ENCODE measurements at places on chromosomes 1 and 21. TPM values are rescaled to one million over a fixed set of nuclear protein-coding genes. Genes with fewer than 3 reads are reported as not detected.

DNA sequence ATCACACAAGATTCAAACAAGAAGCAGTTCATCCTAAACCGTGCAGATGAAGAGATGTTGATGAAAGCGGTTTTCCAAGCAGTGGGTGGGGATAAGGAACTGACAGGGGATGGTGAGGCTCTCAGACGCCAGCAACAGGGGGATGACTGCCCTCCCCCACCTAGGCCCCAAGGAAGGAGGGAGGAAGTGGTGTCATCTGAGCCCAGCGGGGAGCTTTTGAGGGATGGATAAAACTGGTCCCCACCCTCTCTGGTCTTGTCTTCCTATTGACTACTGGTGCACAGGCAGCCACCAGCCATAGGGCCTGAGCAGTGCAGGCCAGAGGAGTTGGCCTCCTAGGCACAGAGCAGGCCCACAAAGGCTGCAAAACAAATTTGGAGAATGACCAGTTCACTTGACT, 175.5 kb downstream of the HUNK start:
- DNase-seq: no peak

Gene GUCA2A
- not detected for total RNA-seq

- peak; percentile 47 for DNase-seq
Observed at GRCh38 chr1:108560189-108560873, 431 bp downstream of the EEIG2 start.

Gene TRIM58
- total RNA-seq: 0.09 TPM

- DNase-seq: no peak
Observed at GRCh38 chr1:38014724-38015424, 2.3 kb downstream of the UTP11 start.

DNA sequence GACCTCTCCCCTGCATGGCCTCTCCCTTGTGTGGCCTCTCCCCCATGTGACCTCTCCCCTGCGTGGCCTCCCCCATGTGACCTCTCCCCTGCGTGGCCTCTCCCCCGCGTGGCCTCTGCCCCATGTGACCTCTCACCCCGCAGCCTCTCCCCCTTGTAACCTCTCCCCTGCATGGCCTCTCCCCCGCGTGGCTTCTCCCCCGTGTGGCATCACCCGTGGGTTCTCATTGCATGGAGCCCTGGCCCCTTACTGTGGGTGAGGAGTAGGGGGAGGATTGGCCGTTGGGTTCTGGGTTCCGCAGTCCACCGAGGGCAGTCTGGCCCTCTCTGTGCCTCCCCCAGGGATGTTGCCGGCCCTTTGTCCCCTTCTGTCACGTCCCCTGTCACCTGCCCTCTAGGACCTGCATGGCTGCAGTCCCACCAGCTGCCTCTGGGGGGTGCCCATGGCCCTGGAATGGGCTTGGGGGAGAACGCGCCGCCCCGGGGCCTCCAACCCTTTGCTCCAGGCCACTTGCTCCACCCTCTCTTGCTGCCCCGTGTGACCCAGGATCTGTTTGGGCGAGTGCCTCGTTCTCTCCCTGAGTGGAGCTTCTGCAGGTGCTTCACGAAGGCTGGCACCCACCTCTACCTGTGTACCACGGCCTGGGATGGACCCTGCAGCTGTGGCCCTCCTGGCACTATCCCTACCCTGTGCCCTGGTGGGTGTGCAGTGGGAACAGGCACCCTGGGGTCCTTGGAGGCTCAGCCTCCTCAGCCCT, 21.3 kb downstream of the RRP1 start:
- DNase-seq: peak; percentile 62

GRCh38 chr1:106290805-106291501, 765.5 kb upstream of the PRMT6 start:
- no peak for DNase-seq

Gene OR6Y1
- not detected for total RNA-seq

DNA sequence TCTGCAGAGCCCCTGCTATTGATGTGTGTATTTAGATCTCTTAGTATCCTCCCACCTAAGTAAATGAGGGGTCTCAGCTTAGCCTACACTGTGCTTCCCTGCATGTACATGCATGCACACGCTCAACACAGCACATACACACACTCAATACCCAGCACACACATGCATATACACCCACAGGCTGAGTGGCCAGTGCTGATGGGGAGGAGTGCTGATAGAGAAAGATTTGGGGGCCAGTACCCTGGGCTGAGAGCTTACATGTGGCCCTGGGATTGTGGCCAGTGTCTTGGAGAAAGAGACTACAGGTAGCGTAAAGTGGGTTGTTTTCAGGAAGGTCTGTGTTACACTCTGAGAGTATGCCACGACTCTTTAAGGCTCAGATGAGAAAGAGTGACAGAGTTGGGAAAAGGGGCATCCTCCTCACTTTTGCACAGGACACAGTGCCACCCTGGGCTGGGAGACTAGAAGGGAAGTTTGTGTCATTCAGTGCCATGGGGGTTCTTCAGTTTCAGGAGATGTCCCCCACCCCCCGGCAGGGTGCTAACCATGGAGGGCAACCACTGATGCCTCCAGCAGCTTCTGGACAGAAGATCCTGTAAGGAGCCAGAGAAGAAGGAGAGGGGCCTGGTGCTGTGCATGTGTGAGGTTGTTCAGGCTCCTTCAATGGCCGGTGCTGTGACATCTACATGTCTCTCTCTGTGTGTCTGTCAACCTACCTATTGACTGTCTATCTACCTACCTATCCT, 166.8 kb downstream of the RHOU start:
- DNase-seq: no peak

- DNase-seq: no peak
Observed at GRCh38 chr1:185291652-185292051, 25.4 kb downstream of the IVNS1ABP start.

- DNase-seq: no peak
Observed at GRCh38 chr21:26761174-26761915, 83.9 kb downstream of the ADAMTS1 start.

Gene KIF21B
- not detected for total RNA-seq

Gene TMEM240
- total RNA-seq: 3.6 TPM

DNA sequence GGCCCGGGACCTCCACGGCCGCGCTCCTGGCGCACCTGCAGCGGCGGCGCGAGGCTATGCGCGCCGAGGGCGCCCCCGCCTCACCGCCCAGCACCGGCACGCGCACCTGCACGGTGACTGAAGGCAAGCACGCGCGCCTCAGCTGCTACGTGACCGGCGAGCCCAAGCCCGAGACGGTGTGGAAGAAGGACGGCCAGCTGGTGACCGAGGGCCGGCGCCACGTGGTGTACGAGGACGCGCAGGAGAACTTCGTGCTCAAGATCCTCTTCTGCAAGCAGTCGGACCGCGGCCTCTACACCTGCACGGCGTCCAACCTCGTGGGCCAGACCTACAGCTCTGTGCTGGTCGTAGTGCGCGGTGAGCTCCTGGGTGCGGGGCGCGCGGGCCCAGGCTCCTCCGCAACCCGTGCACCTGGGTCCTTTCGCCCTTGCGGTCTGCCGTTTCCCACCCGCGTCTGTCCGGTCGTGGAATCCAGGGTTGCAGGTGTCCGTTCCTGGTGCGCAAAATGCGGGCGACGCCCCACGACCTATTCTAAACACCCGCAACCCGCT, 4.6 kb downstream of the OBSCN start:
- no peak for DNase-seq

Gene OR2L2
- not detected for total RNA-seq

DNA sequence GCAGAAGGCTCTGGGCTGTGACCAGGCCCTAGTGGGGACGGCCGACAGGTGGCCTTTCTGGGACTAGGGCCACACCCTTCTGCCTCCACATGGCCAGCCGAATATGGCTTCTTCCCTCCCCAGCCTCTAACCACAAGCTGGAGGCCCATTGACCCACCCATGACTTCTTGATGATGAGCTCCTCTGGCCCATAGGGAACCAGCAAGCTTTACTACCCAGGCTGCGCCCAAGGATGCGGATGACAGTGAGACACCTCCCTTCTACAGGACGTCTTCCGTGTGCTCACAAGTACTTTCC, 41.0 kb downstream of the LDLRAD2 start:
- no peak for DNase-seq

Gene SLC45A1
- total RNA-seq: 2.0 TPM

- no peak for DNase-seq
Observed at GRCh38 chr1:26224606-26225005, 9.4 kb upstream of the CEP85 start.

DNA sequence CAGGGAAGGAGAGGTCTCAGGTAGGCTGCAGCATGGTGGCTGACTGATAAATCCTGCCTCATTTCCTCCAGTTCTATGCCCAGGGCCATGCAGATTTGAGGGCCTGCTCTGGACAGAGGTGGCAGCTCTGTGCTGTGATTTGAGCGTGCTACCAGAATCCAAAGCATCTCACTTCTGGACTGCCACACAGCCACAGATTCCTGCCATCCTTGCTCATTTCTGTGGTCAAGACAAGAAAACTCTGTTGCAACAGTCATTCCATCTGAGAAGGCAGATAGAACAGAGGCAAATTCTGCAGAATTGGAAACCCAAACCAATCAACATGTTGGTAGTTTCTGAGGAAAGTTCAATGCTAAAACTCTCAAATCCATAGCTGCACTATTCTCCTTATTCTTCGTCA, 102.8 kb upstream of the GALNT2 start:
- no peak for DNase-seq

- DNase-seq: no peak
Observed at GRCh38 chr21:17733209-17733608, 85.9 kb downstream of the C21orf91 start.

DNA sequence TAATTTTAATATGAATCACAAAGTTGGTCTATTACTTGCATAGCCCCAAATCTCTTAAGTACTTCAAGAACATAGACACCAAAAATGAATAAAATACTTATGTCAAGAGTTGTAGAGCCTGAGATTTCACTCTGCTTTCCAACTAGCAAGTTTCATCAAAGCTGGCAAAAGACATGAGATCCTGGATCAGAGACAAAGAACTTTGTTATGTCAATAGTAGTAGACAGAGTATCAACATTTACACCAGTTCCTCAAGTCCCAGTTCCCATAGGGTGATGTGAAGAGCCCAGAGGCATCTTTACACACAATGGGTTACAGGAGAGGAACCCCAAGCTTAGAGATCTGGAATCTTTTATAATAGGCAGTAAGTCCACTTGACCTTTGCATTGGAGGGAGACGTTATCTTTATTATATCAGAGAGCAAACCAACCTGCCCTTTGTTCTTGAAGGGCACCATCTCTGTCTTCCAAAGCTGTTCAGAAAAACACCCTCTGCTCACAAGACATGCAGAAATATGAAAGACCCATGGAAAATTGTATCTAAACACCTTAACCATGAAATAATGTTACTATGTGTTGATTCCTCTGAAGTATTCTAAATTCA, 174.4 kb upstream of the GALNT2 start:
- no peak for DNase-seq

Gene ASCL5
- not detected for total RNA-seq

DNA sequence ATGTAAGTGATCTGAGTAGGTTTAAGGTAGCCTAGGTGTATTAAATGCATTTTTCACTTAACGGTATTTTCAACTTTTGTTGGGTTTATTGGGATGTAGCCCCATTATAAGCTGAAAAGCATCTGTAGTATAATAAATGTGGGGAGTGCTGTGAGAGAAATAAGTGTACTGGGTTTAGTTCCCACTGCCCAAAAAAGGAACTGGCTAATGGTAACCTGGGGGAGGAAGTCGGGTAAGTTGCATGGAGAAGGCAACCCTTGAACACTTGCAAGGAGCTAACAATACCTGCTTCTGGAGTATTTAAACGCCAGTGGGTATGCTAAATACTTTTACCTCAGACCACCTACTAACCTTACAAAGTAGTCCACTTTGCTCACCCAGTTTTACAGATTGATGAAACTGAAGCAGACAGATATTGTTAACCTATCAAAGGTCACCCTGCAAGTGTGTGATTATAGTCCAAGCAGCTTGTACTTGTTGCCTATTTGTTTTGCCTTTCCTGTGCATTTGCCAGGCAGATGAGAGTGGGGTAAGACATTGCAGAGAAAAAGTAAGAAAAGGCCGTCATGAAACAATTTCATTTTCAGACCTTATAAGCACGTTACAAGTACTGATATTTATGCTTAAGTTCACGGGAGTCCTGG, 7.6 kb upstream of the SHISA4 start:
- DNase-seq: no peak

DNA sequence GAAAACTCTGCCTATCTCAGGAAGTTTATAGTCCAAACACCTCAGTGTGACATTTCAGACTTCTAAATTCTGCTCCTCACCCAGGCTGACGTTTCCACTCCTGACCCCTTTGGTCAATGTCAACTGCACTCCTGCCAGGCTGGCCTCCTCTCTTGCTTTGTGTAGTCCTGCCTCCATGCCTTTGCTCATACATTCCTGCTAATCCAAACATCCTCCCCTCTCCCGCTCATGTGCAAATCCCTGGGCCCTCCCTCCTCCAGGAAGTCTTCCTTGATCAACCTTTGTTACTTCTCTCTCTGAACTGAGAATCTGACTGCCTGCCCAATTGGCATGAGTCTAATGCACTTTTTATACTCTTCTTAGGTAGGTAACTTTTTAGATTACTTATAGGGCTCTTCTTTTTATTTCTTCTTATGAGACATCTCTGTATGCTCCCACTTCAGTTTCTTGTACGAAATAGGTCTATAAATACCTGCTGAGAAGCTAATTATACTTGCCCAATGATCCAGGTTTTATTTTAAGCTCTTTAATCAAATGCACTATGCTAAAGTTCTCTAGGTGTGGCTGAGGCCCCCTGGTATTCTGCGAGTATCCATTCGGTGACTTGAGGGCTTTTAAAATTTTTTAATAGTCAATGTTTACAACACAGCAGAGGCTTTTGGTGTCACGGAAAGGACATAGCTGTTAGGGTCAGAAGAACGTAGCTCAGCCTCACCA, 128.1 kb downstream of the PLXNA2 start:
- no peak for DNase-seq

- no peak for DNase-seq
Observed at GRCh38 chr1:36905941-36906340, 128.4 kb downstream of the GRIK3 start.

Gene ACTA1
- not detected for total RNA-seq

DNA sequence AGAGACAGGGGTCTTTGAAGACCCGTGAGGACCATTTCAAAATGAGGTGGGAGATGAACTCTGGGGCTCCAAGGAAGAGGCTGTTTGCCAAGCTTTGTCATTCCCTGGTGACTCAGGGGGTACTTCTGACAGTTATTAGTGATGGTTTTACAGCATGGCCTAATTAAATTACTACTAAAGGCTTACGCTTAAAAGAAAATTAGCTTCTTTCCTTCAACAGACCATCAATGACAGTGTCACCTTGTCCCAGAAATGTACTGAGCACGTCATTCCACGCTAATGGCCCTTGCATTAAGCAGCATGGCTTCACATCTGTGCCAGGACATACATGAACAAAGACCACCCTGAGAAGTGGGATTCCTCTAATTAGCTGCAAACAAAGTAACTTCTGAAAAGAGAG, 5.1 kb upstream of the UTS2 start:
- DNase-seq: no peak

GRCh38 chr1:153934746-153935145, 11.8 kb downstream of the DENND4B start:
- DNase-seq: no peak

Gene ITGB2
- 0.09 TPM for total RNA-seq

Gene RAB42
- 1.6 TPM for total RNA-seq

GRCh38 chr1:97332716-97333115, 588.1 kb downstream of the DPYD start:
- DNase-seq: peak; percentile 72

Gene TMEM183A
- total RNA-seq: 118 TPM

Gene XCL1
- not detected for total RNA-seq

GRCh38 chr1:171488190-171488929, 3.0 kb downstream of the PRRC2C start:
- no peak for DNase-seq

GRCh38 chr1:110594456-110595352, 11.5 kb downstream of the KCNA2 start:
- DNase-seq: no peak

Gene CHIA
- total RNA-seq: not detected

All from fibroblast of the aortic adventitia (primary cell).